ENCODE measurements at places on chromosomes 13 and 19. TPM values are rescaled to one million over a fixed set of nuclear protein-coding genes. Genes with fewer than 3 reads are reported as not detected.

The LPAR6 gene
- total RNA-seq, result 92.7 TPM

The SLC46A3 gene
- total RNA-seq, result 6.5 TPM

The APLP1 gene
- 3.0 TPM for total RNA-seq

The MBD3L3 gene
- not detected for total RNA-seq

All from urinary bladder (tissue), 4 donors.